Astrocyte of the hippocampus (primary cell): ENCODE measurements at places on chromosomes 1 and 21.

- DNase-seq, result no peak
Observed at GRCh38 chr1:228650141-228650540, 85.1 kb upstream of the RHOU start.

DNA sequence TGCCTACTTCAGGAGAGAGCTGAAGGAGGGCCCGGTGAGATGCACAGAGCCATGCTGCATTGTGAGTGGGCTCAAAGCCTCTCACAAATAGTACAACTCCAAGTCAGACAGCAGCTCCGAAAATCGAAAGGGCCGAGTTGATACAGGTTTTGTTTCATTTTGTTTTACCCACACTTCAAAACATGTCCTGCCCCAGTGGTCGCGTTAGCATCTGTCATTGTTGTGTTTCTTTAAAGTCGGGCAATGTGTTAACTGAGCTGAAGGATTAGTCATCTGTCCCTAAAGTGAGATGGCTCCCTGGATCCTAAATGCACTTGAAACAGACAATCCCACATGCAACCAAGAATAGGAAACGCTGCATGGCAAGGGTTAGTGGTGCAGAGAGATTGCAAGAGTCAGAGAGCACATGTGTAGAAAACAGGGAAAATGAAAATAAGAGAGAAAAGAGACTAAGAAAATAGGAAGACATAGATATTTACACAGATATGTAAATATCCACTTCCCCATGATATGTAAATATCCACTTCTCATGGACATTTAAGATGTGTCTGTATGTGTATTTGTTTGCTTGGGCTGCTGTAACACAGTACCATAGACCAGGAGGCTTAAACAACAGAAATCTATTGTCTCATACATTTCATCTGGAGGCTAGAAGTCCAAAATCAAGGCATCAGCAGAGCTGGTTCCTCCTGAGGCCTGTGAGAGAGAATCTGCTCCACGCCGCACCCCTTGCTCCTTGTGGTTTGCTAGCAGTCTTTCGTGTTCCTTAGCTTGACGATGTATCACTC lies 131.4 kb upstream of the RAB4A start:
- no peak for DNase-seq

DNA sequence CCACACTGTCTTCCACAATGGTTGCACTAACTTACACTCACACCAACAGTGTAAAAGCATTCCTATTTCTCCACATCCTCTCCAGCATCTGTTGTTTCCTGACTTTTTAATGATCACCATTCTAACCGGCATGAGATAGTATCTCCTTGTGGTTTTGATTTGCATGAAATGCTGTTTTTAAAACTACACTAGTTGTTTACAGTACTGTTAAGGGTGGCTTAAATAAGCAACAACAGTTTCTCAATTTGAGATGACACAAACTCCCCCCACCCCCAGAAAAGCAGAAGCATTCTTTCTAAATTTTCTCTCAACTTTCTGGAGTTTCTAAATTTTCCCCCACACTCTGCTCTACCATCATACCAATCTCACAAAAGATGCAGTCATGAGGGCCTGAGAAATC lies 7.1 kb upstream of the SLAMF7 start:
- DNase-seq, result no peak

GRCh38 chr1:82045221-82045620 lies 244.5 kb downstream of the ADGRL2 start:
- DNase-seq, result no peak

- DNase-seq, result no peak
Observed at GRCh38 chr21:36859744-36860501, 106.5 kb downstream of the HLCS start.

- DNase-seq, result no peak
Observed at GRCh38 chr1:200530623-200531261, 89.8 kb downstream of the KIF14 start.

GRCh38 chr1:66217021-66217420 lies 316.9 kb upstream of the SGIP1 start:
- peak; percentile 50 for DNase-seq

DNA sequence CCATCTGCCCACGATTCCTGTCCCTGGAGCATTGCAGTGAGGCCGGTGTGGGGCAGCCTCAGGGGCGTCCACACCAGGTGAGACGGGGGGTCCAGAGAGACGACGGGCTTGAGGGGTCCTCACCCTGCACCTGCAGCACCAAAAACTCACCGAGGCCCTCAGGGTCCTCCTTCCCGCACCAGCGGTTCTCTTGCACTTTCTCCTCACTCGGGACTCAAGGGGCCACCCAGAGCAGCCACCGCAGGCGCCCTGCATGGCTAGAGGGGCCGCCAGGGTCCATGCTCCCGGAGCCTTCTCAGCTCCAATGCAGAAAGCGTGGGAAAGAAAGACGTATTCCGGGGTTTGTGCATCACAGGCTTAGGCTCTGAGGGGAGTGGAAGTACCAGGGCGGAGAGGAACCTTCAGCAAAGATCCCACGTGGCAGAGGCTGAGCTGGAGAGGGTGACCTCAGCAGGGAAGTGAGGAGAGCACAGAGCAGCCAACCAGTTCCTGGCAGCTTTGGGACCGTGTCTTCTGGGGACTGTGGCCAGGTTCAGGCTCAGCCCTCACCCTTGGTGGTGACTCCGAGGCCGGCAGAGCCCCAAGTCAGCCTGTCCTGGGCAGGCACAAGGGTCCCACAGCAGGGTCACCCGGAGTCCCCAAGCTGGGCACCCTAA lies 19.5 kb upstream of the COL6A2 start:
- DNase-seq, result no peak

- no peak for DNase-seq
Observed at GRCh38 chr1:206512058-206512850, 4.9 kb downstream of the RASSF5 start.

DNA sequence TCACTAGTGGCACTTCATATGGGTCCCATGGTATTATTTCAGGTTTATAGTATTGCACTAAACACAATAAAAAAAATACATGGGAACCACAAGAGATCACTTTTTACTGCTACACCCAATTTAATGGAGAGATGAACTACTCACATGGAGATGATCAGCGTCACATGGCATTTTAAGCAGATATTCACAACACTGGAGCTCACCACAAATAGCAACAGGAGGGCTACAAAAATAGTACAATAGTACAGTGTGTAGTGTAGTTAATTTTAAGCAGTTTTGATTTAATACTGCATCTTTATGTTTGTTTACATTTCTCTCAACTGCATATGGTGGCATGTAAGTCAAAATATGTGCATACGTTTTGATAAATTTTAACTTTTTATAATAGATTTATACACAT lies 31.0 kb downstream of the SNX7 start:
- DNase-seq, result no peak

GRCh38 chr1:246930830-246931548 lies 759 bp downstream of the AHCTF1 start:
- DNase-seq, result peak; percentile 77

- no peak for DNase-seq
Observed at GRCh38 chr1:43924516-43924915, 9.1 kb upstream of the ARTN start.

- DNase-seq, result no peak
Observed at GRCh38 chr1:94716965-94717364, 103.2 kb upstream of the SLC44A3 start.

- DNase-seq, result no peak
Observed at GRCh38 chr1:110055493-110056284, 14.8 kb downstream of the ALX3 start.

- no peak for DNase-seq
Observed at GRCh38 chr1:66356605-66357004, 177.3 kb upstream of the SGIP1 start.

DNA sequence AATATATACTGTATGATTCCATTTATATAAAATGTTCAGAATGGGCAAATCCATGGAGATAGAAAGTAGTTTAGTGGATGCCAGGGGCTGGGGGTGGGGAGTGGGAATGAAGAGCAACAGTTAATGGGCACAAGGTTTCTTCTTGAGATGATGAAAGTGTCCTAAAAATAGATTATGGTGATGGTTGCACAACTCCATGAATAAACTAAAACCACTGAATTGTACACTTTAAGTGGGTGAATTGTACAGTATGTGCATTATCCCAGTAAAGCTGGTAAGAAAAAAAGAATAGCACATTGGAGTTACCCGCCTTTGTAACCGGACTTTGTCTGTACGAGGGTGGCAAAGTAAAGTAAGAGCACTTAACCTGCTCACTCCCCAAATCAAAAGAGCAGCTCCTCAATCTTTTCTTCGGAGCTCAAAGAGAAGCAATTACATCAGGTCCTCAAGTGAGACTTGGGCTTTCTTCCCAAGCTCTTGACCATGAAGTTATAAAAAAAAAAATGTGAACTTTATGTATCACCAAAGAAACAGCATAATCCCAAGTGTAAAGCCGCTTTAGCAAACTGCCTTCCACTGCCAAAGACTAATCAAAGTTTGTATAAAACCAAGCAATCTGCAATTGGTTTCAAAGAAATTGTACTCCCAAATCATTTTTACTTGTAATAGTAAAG lies 32.1 kb downstream of the ALDH9A1 start:
- no peak for DNase-seq

- DNase-seq, result no peak
Observed at GRCh38 chr1:53341521-53341895, 13.6 kb upstream of the LRP8 start.

DNA sequence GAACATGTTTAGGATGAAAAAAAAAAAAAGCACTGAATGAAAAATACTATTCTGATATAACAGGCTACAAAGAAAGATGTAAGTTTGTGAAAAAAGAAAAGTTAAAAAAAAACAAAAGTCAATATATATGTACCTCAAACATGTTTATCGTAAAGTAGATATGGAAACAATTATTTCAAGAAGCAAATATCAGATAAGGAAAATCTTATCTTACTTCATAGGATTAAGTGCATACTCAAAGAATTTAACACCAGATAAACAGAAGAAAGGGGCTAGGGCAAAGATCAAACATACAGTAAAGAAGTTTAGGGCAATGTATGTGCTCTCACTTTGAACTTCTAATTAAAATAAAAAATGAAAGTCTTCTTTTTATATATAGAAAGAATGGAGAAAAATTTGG lies 75.3 kb downstream of the NEGR1 start:
- DNase-seq, result no peak

DNA sequence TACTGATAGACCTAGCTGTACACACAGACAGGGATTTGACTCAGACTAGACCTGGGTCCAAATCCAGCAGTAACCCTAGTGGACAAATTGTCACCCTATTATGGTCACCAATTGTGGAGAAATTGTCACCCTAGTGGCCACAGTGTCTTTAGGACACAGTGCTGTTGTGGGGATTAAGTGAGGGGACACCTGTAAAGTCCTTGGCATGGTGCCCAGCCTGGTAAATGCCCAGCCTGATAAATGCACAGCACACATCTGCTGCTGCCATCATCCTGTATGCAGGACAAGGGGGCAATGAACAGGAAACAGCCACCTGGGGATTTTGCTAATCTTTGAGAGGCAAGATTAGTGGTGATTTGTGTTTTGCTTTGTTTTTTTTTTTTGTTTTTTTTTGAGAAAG lies 2.3 kb downstream of the TMEM61 start:
- DNase-seq, result no peak
